Fibroblast of villous mesenchyme (primary cell): ENCODE measurements at places on chromosomes 3 and 15. TPM values are rescaled to one million over a fixed set of nuclear protein-coding genes. Genes with fewer than 3 reads are reported as not detected.

GRCh38 chr3:113271594-113272384 lies 60.4 kb downstream of the BOC start:
- DNase-seq, result no peak

DNA sequence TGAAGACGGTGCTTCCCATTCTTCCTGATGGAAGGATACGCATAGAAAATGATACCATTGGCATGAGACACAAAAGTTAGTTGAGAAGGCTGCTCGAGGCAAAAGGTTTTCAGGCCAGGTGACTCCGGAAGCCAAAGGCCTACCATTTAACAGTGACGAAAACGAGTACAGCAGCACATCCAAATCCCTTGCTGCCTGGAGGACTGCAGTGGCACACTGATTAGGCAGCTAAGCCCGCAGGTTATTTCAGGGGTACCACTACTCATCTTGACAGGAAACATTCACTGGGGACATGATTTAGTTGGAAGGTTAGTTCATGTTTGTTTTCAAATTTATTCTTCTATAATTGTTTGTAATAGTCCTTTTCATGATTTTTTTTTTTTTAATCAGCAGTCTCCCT lies 59.9 kb upstream of the BCHE start:
- no peak for DNase-seq

CKMT1B gene
- not detected in 2 replicates for total RNA-seq

ARRDC4 gene
- 11.7 and 18.4 TPM in 2 replicates for total RNA-seq
